Naive thymus-derived CD4-positive, alpha-beta T cell (primary cell): ENCODE measurements at places on chromosomes 7 and 10. TPM values are rescaled to one million over a fixed set of nuclear protein-coding genes. Genes with fewer than 3 reads are reported as not detected.

Gene EGFR
- total RNA-seq: not detected

GRCh38 chr10:125739994-125740679 is 20.6 kb downstream of the EDRF1 start:
- no peak for DNase-seq

DNA sequence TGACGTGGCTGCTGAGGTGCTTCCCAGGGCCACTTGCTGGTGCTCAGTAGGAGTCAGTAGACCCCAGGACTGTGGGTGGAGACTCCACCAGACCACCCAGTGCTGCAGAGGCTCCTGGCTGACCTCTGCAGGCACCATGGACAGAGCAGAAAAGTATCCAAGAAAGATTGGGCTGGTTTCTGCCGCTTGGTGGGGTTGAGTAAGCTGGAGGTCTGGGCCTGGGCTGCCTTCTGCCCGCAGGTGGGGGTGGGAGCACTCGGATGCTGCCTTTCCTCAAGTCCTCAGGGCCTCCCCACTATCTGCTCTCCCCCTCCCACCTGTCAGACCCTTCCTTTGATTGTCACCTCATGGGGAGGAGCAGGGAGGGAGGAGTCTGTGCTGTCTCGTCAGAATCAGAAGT is 91.6 kb downstream of the WDR37 start:
- DNase-seq: no peak

GRCh38 chr7:102287111-102287980 is 678 bp downstream of the SH2B2 start:
- peak; percentile 35 for DNase-seq

GRCh38 chr10:73962386-73962785 is 35.5 kb upstream of the VCL start:
- DNase-seq: no peak

GRCh38 chr10:121919666-121920065 is 8.2 kb downstream of the ATE1 start:
- DNase-seq: no peak

GRCh38 chr10:33454554-33454953 is 120.1 kb upstream of the NRP1 start:
- DNase-seq: no peak

DNA sequence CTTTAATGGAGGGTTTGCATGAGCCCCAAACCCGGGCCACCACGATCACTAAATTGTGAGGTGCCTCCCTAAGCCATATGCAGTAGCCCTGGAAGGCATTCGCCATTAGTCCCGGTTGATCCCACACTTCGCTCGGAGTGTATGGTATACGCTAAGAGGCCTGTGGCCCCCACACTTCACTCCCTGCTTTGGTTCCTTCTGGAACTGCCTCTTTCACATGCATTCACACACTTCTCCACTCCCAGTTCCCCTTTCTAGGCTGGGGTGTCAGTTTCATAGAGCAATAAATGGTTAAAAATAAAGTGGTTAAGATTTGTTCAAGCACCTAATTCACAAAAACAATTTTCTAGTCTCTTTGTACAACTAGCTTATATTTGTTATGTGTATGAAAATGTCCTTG is 212.1 kb upstream of the KCND2 start:
- DNase-seq: no peak

DNA sequence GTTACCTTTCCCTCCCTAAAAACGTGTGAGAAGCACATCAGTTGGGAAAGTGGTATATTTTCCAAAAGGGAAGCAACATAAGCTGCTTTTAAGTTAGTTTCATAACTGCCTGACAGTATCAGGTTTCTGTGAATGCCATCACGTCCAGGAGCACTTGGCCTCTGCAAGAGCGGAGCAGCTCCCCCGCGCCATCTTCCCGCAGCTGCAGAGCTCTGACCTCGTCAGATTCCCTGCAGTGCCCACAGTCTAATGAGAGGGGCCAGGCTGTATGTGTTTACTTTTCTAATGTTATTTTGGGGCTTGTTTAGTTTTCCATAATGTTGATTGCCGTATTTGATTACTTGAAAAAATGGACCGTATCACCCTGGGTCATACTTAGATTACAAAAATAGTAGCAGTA is 74.2 kb downstream of the MGMT start:
- no peak for DNase-seq

- no peak for DNase-seq
Measured at GRCh38 chr10:104521901-104522694, 119.0 kb upstream of the SORCS3 start.

DNA sequence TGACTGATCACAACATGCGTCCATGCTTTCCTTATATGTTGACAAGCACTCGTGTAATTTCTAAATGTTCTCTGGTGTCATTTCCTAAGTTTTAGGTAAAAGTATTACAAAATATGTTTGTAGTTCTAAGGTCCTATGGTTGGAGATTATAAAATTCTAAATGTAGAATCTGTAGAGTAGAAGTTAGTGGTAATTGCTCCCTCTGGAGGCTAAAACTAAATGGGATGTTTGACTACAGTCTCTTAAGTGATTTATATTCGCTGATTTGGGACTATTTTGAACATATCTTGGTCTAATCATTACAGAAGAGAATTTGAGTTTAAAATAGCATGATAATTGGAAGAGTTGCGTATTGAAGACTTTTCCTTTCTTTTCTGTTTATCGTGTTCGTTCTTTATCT is 74.1 kb downstream of the ZMYND11 start:
- no peak for DNase-seq
